ENCODE measurements at places on chromosomes 12 and 14.

- DNase-seq = no peak
These were observed 153.8 kb upstream of the DDHD1 start for GRCh38 chr14:53306911-53307310.

DNA sequence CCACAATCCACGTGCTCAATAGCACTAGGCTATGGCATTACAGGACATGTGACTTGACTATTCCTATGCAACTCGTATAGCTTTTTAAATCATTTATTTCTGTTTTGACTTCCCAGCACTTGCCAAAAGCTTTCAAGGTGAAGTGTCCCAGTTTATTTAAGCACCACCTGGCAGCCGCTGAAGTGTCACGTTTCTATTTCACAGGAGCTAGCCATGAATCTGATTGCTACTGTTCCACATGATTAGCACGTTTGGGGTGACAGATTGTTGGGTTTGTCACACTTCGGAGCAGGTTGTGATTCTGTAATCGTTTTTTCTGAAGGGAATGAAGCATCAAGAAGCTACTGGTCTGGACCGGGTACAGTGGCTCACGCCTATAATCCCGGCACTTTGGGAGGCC, 39.9 kb upstream of the BICDL1 start:
- no peak for DNase-seq

GRCh38 chr12:130925666-130926015, 28.1 kb upstream of the ADGRD1 start:
- no peak for DNase-seq

DNA sequence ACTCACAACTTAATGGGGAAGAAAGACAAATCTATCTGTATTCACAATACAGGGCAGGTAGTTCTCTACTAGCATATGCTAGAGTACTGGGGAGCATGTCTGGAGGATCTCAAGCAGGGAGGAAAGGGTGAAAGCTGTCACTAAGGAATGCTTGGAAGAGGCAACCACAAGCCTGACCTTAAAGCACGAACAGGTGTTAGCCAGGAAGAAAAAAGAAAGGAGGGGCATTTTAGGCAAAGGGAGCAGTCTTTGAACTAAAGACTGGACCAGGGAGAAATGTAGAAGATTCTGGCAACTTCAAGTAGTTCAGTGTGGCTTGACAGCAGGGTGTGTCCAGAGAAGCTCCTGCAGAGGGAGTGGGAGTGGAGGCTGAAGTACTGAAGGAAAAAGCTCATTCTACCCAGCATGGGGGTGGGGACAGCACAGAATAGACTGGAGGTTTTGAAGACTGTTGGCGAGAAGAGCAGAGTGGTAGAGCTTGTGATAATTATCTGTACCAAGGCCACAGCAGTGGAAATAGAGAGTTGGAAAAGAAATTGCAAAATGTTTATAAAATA, 50.9 kb downstream of the AP5M1 start:
- no peak for DNase-seq

DNA sequence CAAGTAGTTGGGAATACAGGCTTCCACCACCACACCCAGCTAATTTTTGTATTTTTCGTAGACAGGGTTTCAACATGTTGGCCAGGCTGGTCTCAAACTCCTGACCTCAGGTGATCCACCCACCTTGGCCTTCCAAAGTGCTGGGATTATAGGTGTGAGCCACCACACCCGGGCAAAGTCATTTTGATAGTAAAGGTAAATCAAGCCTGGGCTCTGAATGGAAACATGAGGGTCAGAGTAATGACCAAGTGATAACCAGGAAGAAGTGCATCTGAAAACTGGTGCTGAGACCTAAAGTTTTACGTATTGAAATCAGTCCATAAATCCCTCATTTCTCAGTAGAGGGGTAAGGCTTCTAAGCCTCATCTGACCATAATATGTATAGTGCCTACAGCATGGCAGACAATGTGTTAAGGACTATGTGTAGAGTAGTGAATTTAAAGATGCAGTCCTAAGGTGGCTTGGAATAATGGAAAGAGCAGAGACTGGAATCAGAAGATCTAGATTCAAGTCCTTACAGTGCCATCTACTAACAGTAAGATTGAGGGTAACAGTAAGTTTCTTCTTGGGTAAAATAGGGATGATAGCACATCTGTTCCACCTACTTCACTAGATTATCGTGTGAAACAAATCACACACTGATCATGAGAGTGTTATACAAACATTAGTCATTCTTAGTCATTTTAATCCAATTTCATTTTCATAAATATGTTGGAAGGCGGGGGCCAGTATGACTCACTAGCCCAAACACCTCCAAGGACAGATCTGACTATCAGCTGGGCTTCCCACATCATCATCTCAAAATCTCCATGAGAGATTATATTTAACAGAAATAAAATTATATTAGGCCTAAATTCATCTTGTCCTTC, 11.2 kb downstream of the MAP4K5 start:
- DNase-seq = peak; percentile 76

GRCh38 chr12:115799610-115800009, 477.9 kb downstream of the MED13L start:
- DNase-seq = no peak

Data from inflammatory macrophage treated with lipopolysaccharide for 1 hour (primary cell).